ENCODE measurements at places on chromosomes 13 and 19.
A peak's percentile ranks its signal among the peaks of the same experiment; 100 is the strongest.

GRCh38 chr13:39957868-39958677, 302.6 kb downstream of the COG6 start:
- no peak for DNase-seq

GRCh38 chr13:111506125-111506524, 185.7 kb downstream of the TEX29 start:
- no peak for DNase-seq

DNA sequence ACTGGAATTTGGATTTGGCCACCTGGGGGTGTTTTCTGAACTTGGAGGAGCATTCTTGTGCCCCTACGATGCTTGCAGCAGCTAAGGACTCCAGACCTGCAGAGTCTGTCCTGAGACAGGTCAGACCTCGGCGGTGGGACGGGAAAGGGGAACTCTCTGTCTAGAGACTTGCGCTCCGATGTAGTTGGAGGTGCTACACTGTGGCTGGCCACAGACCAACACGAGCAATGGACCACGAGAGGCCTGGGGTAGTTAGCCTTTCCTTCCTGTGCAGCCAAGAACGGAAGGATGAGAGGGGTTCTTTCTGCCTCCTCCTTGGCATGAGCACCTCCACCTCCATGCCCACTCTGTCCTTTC, 5.9 kb upstream of the GRAMD1A start:
- DNase-seq = no peak

GRCh38 chr13:50226515-50227155, 211.4 kb downstream of the KCNRG start:
- DNase-seq = peak; percentile 12

DNA sequence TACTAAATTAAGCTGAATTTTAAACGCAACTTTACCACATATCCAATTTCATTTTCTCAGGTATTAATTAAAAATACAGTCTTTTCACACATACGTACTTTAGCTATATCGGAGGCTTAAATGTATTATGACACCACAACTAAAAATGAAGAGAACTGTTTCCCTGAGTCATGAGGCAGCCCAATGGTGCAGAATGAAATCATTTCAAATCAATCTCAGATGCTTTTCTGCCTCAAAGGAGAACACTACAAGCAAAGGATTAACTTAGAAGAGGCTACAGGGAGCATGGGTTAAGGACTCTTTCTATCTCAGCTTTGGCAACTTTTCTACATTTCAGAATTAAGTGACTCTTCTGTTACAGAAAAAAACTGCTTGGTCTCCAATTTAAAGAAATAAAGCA, 516.3 kb upstream of the HTR2A start:
- DNase-seq = peak; percentile 22

DNA sequence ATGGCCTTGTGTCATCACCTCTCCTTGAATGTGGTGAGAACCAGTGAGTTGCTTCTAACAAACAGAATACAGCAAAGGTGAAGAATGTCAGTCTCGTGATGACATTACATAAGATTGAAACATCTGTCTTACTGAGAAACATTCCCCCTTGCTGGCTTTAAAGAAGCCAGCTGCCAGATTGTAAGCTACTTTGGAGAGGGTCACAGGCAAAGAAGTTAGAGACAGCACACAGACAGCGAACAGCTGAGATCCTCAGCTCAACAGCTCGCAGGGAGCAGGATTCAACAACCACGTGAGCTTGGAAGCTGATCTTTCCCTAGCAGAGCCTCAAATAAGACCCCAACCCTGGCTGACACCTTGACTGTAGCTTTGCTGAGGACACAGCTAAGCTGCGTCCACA, 367.9 kb downstream of the LIG4 start:
- DNase-seq = no peak

GRCh38 chr13:110340812-110341444, 33.8 kb downstream of the COL4A2 start:
- peak; percentile 44 for DNase-seq

GRCh38 chr13:90477216-90477615, 870.3 kb upstream of the MIR17HG start:
- DNase-seq = no peak

- no peak for DNase-seq
These were observed 23.9 kb upstream of the METTL21C start for GRCh38 chr13:102718746-102719145.

DNA sequence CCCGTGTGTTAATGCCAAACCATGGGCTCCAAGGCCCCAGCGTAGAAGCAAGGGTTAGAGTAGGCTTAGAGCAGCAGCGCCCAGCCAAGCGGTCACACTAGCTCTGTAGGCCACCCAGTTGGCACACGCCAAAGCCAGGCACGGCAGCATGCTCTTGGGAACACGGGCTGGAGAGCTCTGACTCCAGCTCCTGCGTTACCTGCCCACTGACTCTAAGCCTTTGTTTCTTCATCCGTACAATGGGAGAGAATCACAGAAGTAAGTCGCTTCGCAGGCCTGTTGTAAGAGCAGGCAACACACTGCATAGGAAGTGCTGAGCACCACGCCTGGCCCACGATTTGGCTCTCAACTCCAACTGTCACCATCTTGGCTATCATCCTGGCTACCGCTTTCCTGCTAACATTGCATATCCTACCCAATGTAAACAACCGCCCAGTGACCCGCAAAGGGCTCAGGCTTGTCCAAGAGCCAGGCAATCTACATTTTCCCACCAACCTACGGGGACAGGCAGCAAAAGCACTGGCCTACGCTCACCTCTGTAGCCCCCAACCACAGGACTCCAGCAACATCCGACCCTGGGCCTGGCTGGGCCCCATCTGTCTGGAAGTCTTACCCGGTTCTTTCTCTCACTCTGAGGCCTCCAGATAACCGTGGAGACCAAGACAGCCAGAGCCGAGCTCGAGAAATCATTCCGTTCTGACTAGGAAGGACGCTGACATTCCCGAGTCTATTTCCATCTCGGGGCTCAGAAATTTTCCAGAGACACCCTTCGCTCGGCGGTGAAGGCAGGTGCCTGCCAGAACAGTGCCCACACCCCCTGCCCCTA, 91.5 kb upstream of the ZNF507 start:
- DNase-seq = no peak

DNA sequence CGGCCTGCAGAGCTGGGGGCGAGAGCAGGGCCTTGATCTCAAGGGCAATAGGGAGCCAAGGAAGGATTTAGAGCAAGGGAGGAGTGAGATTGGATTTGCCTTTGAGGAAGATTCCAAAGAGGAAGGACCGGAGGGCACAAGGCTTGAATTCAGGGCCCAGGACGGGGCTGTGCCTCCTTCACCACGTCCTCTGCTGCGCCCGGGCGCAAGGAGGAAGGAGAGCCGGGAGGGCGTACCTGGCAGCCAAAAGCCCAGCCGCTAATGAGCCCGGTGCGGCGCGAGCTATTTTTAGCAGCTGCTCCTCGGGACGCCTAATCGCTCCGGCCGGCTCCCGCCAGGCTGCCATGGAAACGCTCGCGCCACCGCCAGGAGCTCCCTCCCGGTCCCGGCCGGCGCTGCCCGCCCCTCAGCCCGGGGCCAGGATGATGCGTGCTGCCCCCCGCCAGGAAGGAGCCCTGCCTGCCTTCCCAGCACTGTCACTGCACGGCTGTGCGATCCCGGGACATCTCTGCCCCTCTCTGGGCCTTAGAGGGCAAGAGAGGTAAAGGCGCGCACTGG, 31.3 kb downstream of the TINCR start:
- DNase-seq = no peak

DNA sequence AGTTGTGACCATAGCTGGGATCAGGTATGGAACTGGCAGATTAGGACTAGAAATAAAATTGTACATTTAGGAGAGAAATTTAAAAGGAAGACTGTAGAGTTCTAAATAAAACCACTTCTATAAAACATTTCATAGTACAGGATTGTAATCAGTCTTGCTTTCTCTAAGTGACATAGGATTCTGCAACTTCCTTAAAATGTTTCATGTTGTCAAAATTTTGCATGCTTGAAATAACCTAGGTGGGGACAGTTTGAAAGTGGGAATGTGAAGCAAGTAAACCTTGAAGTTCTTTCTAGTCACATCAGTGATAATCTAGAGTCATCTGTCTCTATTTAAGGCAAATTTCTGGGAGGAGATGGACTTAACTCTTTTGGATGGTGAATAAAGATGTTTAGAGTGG, 6.7 kb downstream of the TM9SF2 start:
- no peak for DNase-seq

DNA sequence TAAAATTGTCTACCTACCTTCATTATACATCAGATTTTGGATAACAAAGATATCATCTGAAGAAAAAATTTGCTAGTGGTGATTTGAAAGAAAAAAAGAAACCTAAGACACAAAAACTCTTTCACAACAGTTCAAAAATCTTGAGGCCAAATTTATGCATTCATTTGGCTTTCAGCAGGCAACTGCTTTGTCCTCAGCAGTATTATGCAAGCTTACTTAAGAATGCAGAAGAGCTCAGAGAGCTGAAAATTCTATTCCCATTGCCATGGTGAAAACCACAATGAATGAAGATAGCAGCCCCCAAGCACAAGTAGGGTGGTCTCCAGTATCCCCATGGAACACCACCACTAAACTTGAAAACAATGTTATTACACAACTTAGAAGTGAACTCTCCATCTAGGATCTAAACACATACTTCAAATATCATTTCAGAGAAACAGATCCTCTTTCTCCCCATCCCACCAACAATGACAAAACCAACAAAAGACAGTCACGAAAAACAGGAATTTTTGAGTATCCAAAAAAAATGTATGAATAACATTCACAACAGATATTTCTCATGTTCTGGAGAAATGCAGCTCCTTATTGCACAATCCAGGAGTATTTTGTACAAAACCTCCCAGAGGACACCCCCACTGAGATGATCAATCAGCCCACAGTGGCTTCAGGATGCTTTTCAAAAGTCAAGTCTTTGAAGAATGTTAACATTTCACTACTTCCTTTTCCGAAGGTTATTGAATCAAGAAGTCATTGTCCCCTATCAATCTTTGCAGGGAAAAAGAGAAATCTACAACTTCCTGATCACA, 192.7 kb downstream of the LHFPL6 start:
- DNase-seq = peak; percentile 74

- no peak for DNase-seq
These were observed 1.7 kb downstream of the FPR1 start for GRCh38 chr19:51749979-51750378.

- no peak for DNase-seq
These were observed 122.7 kb downstream of the AKAP11 start for GRCh38 chr13:42394711-42395085.

DNA sequence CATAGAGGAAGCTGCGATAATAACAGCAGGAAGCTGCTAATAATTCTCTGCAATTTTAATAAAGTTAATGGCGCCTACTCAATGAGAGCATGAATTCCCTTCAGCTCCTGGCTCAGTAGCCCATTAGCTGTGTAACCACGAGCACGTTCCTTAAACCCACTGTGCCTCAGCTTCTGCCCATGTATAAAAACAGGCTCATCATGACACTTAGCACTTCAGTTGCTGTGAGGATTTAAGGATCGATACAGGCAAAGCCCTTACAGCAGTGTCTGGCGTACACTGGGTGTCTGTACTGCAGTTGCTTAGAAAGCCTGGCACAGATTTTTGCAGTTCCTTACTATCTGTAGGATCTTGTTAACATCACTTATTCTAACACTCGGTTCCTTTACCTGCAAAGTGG, 673.4 kb upstream of the ARGLU1 start:
- no peak for DNase-seq

DNA sequence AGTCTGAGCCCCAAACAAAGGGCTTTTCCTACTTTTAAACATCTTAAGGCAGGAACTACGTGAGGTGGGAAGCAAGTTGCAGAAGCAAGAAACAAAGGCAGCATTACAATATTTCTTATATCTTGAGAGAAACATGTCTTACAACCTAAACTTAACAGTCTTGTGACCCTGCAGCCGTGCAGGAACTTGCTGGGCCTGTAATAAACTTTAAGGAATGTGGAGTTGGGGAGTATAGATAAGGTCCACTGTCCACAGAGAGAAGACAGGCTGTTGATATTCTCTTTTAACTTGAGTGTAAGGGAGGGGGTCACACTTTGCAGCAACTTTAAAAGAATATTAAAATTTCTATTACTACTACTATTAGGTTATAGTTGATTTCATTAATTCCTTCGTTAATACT, 214.6 kb upstream of the HTR2A start:
- no peak for DNase-seq

GRCh38 chr19:48867123-48867745, 1.2 kb downstream of the PLEKHA4 start:
- DNase-seq = no peak

DNA sequence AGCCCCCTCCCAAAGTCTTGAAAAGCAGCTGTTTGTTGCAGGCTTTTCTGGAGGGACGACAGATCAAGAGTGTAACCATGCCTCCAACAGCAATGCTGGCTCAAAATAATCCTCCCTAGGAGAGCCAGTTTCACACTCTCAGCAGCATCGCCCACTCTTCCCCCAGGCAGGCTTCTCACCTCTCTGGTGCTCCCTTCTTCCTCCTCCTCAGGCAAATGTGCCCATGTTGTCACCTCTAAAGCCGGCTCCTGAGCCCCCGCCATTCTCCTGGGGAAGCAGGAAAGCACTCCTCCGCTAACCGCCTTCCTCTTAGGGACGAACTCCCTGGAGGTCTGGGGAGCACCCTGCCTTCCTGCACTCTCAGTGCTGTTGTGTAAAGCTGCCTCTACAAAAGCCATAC, 98.9 kb upstream of the SGCG start:
- no peak for DNase-seq

- no peak for DNase-seq
These were observed 42.7 kb upstream of the ZNF43 start for GRCh38 chr19:21878646-21879045.

GRCh38 chr19:5637971-5638370, 15.1 kb downstream of the SAFB start:
- no peak for DNase-seq

DNA sequence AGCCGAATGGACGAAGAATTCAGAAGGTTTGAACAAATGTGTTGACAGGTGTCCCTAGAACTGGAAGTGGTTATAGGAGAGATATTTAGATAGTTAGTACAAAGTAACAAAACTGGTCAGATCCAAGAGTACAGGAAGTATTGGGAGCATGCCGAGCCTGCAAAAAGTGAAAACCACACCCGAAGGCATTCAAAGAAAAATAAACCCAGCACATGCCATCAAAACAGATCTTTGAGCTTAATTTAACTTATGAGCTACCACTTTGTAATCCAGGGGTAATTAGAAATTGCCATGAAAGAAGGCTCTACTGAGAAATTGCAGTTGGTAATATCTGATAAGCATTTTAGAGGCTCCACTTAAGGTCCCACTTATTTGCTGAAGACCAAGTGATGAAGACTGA, 214.2 kb downstream of the DNAJC15 start:
- DNase-seq = no peak
